ENCODE measurements at places on chromosomes 5 and 9. TPM values are rescaled to one million over a fixed set of nuclear protein-coding genes. Genes with fewer than 3 reads are reported as not detected.
A peak's percentile ranks its signal among the peaks of the same experiment; 100 is the strongest.

The ADAMTS19 gene
- total RNA-seq: not detected

The GFI1B gene
- not detected for total RNA-seq

DNA sequence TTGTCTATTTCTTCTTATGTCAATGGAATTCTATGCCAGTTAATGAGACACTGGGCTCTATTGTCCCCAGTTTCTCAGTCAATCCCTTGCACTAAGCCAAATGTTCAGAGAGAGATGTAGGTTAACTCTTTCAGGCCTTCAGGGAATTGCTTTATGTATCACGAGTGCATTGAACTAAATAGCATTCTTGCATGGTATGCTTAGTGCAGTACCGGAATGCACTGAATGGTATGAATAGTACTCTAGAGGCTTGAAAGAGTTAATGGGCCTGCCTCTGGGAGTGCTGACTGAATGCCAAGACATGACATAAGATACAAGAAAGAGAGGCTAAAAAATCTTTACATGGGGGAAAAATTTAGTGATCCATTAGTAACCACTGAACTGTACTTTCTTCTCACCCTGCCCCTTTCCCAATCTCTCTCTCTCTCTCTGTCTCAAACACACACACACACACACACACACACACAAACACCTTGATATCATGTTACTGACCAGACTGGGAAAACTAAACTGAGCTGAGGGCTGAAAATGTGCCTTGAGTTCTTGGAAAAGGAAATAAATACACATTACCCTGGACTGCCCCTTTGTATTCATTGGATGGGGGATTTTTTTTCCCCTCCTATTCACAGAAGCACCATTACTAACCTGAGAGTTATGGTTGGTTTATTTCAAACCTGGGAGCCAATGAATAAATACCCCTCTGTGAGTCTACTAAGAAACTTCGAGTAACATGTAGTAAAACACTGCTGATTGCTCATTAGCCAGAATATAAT lies 35.4 kb upstream of the TMC1 start:
- DNase-seq: no peak

- no peak for DNase-seq
Observed at GRCh38 chr5:24606971-24607370, 37.8 kb downstream of the CDH10 start.

The SLC23A1 gene
- total RNA-seq: not detected

The PCDHGC4 gene
- total RNA-seq: 3.8 TPM

- DNase-seq: peak; percentile 53
Observed at GRCh38 chr5:111655169-111655924, 101.6 kb downstream of the NREP start.

DNA sequence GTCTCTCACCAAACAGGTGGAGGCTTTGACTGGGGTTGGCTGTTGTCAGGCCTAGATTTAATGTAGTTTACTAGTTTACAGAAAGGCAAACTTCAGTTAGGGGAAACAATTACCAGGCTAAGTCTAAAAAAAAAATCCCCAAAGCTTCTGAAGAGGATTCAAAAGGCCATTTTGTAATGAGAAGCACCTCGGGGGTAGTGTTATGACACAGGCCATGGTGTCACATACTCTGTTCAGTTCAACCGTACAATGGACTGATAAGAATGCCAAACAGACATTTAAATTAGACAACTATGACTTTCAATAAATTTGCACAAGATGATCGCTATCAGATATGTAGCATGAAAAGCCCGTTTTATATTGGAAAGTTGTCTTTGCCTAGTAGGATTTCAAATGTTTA lies 120.1 kb upstream of the PCA3 start:
- no peak for DNase-seq

DNA sequence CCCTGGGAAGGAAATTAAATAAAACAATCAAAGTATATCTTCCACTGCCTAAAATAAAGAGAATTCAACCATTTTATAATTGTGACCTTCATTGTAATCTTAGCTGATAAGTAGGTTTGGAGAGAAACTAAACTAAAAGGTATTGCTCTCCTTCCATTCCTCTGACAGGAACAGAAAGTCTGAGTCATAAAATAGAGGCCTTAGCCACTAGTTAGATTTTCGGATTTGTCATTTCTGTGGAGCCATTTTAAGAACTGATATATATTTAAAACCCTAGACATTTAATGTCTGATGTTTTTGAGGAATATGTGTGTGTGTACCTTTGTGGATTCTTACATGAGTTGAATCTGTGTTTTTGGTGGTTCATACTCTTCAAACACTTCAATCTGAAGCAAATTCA lies 11.8 kb upstream of the TMC1 start:
- no peak for DNase-seq

- peak; percentile 14 for DNase-seq
Observed at GRCh38 chr9:79651251-79651795, 79.6 kb downstream of the TLE4 start.

The GRAMD2B gene
- 89.8 TPM for total RNA-seq

The MLLT3 gene
- total RNA-seq: 13.8 TPM

DNA sequence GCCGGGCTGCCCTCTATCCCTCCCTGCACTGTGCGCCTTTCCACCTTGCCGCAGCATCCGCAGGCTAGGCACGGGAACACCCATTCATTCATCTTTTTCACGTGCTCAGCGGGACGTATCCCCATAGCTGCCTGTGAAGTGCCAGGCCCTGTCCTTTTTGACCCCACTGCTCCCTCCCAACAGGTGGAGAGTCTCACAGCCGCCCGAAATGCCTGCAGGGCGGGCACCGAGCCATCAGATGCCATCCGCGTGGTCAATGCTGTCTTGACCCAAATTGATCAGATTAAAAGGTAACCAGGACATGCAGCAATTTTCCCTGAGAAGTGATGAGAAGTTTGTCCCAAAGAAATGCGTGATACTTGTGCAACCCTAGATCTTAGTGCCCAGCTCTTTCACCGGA lies 15.5 kb downstream of the TRIP13 start:
- DNase-seq: no peak

DNA sequence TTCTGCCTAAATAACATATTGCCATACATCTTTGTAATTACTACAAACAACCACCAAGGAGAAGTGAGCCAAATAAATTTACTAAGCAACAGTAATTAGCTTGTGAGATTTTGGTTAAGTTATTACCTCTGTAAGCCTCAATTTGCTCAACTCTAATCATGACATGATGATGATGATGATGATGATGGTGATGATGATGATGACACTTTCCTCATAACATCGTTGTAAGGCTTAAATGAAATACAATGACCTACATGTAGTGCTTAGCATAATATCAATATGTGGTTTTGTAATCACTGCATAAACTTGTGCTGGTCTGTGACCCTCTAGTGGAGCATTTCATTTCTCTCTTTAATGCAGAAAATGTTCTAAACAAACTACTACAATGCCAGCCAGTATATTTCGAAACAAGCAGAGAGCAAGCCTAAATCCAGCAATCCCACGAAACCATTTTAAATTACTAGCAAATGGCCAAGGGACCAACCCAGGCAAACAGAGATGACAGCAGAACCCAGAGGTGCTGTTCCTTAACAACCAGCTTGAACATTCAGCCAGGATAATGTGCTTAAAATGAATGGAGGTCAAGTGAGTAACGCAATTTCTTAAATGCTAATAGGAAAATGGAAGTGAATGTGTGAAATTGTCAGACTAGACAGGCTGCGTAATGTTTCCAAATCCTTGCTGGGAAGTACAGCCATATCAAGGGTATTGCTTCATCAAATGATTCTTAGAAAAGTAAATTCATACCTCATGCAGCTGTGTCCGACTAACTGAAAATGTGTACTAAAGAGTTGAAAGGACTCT lies 281.9 kb upstream of the PUM3 start:
- no peak for DNase-seq

DNA sequence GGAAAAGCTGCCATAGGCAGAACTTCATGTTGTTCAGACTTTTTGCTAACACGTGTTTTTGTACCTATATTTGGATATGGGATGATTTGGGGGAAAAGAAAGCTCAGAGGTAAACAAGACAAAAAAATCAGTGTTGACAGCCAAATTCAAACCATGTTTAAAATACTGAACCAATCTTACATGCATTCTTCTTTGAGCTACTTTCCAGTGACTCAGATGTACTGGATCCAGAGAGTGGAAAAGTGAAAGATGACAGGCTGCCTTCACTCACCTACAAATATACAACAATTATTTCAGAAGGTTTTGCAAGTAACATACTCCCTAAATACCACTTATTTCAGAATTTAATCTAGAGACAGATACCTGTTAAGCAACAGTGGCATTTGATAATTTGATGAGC lies 165.7 kb downstream of the MPDZ start:
- no peak for DNase-seq

- no peak for DNase-seq
Observed at GRCh38 chr5:112485934-112486355, 66.9 kb upstream of the EPB41L4A start.

DNA sequence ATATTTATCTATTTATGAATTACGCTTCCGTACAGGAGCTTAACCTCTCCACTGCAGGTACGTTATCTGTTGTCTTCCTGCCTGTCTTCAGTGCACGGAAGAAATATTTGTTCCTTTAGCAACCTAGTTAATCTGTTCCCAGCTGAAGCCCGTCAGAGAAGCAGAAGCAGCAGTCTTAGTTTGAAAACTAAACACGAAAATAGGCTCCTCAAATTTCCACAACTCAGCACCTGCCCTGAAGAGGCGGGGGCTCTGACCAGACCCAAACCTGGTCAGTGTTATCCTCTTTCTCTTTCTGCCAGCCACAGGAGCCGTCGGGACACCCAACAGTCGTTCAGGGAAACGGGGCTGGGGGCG lies 462 bp downstream of the NUDCD2 start:
- peak; percentile 46 for DNase-seq

The PGGT1B gene
- total RNA-seq: 17.4 TPM

The CTSV gene
- 0.36 TPM for total RNA-seq

The IL17B gene
- total RNA-seq: not detected

GRCh38 chr5:135255461-135256178 lies 143.4 kb downstream of the MACROH2A1 start:
- no peak for DNase-seq

DNA sequence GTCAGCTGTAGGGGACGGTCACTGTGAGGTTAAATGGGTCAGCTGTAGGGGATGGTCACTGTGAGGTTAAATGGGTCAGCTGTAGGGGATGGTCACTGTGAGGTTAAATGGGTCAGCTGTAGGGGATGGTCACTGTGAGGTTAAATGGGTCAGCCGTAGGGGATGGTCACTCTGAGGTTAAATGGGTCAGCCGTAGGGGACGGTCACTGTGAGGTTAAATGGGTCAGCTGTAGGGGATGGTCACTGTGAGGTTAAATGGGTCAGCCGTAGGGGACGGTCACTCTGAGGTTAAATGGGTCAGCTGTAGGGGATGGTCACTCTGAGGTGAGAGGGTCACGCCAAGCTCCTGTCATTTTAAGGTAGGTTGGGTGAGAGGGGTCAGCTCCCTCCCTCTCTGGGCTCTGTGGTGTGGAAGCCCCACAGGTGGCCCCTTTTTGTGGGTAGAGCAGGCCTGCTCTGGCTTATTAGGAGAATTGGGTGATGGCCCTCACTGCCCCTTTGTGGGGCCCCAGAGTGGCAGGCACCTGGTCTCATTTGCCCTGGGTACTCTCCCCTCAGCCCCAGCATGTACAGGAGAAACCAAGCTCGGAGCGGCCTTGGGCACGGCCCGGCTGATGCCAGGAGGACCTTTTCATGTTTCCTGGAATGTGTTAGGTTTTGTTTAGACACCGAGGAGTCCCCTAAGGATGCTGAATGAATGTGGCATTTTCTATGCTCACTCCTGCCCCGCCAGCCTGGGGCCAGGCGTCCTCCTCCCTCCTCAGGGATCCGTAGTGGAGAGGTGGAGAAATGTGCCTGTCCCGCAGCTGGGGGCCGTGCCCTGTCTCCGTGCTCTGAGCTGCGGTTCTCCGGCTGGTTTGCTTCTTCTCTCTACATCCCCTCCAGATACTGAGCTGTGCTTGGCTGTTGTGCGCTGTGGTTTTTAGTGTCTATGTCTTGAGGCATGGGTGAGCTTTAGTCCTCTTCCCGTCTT lies 31.4 kb downstream of the AHRR start:
- peak; percentile 88 for DNase-seq

- DNase-seq: peak; percentile 87
Observed at GRCh38 chr5:31378838-31379237, 153.1 kb downstream of the DROSHA start.

DNA sequence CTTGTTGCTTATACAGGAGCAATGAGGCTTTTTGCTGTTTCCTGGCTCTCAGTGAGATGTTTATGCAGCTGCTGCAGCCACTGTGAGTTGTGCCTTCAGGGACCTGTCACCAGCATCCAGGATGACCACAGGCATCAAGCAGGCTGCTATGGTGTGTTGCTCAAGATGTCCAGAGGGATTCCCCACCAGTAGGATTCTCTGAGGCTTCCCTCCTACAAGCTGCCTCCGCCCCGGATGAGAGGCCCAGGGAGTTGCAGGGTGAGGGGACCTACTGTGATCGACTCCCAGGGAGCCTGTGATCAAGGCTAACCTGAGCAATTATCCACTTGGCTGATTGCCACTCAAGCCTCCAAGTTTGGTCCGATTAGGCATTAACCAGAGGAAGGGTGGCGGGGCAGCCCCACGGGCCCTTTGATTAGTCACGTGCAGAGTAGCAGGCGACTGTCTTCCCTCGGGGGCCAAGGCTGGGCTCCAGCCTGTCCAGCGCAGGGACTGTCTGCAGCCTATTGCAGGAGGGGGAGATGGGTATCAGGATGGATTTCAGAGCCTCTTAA lies 1.8 kb upstream of the FAT2 start:
- peak; percentile 88 for DNase-seq

DNA sequence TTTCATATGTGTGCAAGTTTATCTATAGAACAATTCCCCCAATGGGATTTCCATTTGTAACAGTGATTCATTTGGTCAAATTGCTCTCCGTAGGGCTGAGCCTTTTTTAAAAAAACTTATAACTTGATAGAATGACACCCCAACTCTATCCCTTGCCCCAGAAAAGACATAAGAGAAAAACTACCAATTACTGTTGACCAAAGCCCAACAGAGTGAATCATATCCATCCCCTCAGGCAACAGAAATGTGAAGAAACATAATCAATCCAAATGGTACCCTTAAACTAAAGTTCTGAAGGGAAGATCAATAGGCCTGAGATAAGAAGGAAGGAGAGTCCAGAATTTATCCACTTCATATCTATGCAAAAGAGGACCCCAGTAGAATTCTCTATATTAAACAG lies 17.8 kb downstream of the TICAM2 start:
- no peak for DNase-seq
